HTR-8/SVneo (cell line): ENCODE measurements at places on chromosomes 2 and 18.

GRCh38 chr2:186991766-186992417, 142.9 kb upstream of the ZSWIM2 start:
- DNase-seq = no peak

GRCh38 chr2:36486521-36487044, 111.4 kb downstream of the FEZ2 start:
- peak; percentile 37 for DNase-seq

DNA sequence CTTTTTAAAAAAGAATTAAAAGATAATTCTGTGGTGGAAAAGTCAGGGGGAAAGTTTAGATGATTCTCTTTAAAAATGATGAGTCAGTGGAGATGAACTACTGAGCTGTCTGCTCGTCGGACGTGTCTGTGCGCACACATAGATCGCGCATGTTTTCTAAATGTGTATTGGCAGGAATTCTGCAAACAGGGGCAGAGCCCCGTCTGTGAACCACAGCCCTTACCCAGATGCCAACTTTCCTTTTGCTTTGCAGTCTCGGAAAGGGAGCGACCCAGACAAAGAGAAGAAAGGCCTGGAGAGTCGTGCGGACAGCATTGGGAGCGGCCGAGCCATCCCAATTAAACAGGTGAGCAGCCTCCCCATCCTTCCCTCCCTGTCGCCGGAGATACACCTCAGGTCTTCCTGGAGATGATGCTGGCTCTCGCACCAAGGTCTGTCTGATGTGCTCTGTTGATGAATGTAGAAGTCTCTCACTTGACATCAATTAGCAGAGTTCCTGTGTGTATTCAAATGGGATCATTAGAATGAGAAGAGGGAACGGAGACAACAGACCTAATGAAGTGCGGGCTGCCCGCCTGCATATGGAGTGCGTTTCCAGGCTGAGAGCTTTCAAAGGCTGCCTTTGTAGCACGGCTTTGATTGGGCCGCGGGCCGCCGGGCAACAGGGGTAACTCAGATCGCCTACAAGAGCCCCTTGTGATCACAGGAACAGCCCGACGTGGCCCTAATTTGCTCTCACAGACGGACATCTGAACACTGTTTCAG, 313.3 kb downstream of the AGAP1 start:
- no peak for DNase-seq

GRCh38 chr18:24227977-24228666, 89.3 kb downstream of the CABYR start:
- no peak for DNase-seq

DNA sequence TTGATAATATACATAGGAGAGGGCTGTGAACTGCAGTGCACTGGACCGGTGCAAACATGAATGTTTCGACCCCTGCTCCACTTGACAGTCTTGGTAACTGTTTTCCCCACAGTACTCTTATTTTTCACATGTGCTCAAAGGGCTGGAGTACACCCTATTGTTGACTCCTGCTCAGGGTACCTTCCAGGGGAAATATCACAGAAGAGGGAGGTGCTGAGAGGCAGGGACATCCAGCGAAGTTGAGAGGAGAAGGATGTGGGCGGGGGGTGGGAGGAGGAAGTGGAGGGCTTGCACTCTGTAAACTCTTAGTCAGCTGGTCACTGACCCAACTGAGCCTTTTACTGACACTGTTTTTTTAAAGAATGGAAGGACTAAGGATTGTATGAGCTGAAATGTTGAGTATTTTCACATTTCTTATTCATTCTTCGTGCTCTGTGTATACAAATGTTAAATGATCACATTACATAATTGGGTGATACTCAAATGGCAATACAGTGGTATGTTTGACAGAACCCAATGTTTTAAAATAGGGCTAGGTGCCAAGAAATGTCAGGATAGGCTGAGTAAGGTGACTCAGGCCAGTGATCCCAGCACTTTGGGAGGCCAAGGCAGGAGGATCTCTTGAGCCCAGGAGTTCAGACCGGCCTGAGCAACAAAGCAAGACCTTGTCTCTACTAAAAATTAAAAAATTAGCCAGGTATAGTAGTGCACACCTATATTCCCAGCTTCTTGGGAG, 10.0 kb downstream of the INPP4A start:
- peak; percentile 73 for DNase-seq

- no peak for DNase-seq
Measured at GRCh38 chr2:171956135-171956825, 34.0 kb downstream of the HAT1 start.

DNA sequence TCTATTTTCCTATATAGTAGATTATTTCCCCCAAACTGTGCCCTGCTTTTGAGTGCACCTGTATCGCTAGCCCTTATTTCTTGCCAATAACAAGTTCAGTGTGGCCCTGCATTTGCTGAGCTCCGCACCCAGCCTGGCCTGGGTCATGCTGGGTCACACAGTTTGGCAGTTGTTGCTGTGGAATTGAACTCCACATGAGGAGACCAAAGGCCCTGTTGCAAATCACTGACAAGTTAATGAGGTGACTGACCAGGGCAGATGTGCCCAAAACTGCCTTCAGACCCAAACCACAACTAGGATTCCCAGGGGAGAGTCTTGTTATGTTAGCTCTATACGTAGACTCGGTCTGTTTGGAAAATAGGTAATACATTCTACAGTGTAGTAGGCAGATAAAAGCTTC, 31.0 kb downstream of the COL4A4 start:
- DNase-seq = no peak
